ENCODE measurements at places on chromosomes 6 and 20. TPM values are rescaled to one million over a fixed set of nuclear protein-coding genes. Genes with fewer than 3 reads are reported as not detected.

- H3K27me3 ChIP-seq = no peaks in the 10 kb centered on the region
- no peaks in the 10 kb centered on the region for H3K36me3 ChIP-seq
- H3K4me3 ChIP-seq = no peak overlapping the region
- H3K4me1 ChIP-seq = no peaks in the 10 kb centered on the region
- DNase-seq = no peak
Measured at GRCh38 chr6:125480571-125480970, 178.8 kb upstream of the HDDC2 start.

DNA sequence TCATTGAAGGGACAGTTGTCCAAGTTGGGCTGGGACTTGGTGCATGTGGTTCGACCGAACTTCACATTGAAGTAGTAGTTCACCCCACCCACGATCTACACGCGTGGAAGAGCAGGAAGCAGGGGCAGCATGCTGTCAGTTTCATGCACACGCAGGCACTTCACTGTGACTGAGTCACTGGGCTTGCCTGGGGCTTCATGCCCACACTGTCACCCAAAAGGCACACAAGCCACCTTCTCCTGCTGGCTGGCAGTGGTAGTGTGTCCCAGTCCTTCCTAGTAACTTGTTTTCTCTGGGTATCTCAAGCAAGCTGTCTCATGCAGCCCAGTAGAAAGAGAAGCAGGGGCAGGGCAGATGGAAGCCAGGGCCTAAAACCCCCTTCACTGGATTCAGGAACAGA is 2.0 kb downstream of the CST5 start:
- no peak overlapping the region for H3K4me3 ChIP-seq
- H3K4me1 ChIP-seq = no peaks in the 10 kb centered on the region
- no peak for DNase-seq
- no peaks in the 10 kb centered on the region for H3K36me3 ChIP-seq

GRCh38 chr6:42962096-42962495 is 1.5 kb downstream of the GNMT start:
- no peaks in the 10 kb centered on the region for H3K27me3 ChIP-seq
- no peak overlapping the region for H3K27ac ChIP-seq
- peaks cover 18% of the 10 kb centered on the region for H3K4me1 ChIP-seq
- H3K4me3 ChIP-seq = no peak overlapping the region
- H3K36me3 ChIP-seq = peaks cover 35% of the 10 kb centered on the region

GRCh38 chr20:44176833-44177534 is 10.0 kb downstream of the JPH2 start:
- H3K4me3 ChIP-seq = peak overlapping the region; percentile 5
- H3K27me3 ChIP-seq = no peaks in the 10 kb centered on the region
- no peak for DNase-seq
- peak overlapping the region; percentile 67 for H3K27ac ChIP-seq

DNA sequence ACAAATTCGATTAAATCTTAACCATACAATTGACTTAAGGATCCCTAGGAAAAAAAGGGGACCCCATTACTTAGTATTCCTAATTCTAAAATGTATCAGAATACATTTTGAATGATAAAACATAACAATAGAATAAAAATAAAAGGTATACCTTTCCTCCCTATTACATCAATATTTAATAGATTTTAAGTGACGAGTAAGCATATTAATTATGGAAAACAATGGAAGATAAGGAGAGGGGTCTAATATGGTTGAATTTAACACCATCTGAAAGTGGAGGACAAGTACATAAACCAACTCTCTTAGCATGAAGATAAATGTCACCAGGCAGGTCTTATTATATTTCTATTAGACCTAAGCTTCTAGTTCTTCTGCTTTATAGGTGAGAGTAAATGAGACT is 232.1 kb downstream of the HAO1 start:
- H3K36me3 ChIP-seq = no peaks in the 10 kb centered on the region
- DNase-seq = no peak
- H3K27me3 ChIP-seq = no peaks in the 10 kb centered on the region
- no peaks in the 10 kb centered on the region for H3K4me1 ChIP-seq

GRCh38 chr6:93418408-93419303 is 703 bp downstream of the EPHA7 start:
- no peaks in the 10 kb centered on the region for H3K27me3 ChIP-seq
- peak overlapping the region; percentile 64 for H3K4me3 ChIP-seq
- H3K27ac ChIP-seq = peak overlapping the region; percentile 88
- no peak for DNase-seq
- no peaks in the 10 kb centered on the region for H3K36me3 ChIP-seq

GRCh38 chr6:40874495-40874894 is 164.5 kb downstream of the UNC5CL start:
- H3K27ac ChIP-seq = no peak overlapping the region
- no peaks in the 10 kb centered on the region for H3K4me1 ChIP-seq
- H3K36me3 ChIP-seq = no peaks in the 10 kb centered on the region
- no peaks in the 10 kb centered on the region for H3K27me3 ChIP-seq

DNA sequence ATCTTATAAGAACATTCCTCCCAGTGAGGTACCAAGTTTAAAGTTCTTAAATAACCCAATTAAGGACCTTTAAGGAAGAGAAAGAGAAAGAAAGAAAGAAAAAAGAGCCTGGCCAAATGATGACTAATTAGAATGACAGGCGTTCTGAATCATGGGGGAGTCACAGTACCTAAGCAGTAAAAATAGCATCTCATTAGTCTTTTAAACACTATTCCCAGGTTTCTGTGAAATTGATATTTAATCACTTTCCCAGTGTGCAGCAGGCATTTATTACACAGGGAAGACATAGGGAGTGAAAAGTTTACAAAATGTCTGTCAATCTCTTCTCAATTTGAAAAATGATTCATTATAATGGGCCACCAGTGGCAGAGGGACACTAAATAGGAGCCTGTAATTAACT is 251.4 kb upstream of the MANEA start:
- no peaks in the 10 kb centered on the region for H3K36me3 ChIP-seq
- H3K27me3 ChIP-seq = no peaks in the 10 kb centered on the region
- H3K27ac ChIP-seq = no peak overlapping the region
- H3K4me1 ChIP-seq = no peaks in the 10 kb centered on the region
- no peak overlapping the region for H3K4me3 ChIP-seq

DNA sequence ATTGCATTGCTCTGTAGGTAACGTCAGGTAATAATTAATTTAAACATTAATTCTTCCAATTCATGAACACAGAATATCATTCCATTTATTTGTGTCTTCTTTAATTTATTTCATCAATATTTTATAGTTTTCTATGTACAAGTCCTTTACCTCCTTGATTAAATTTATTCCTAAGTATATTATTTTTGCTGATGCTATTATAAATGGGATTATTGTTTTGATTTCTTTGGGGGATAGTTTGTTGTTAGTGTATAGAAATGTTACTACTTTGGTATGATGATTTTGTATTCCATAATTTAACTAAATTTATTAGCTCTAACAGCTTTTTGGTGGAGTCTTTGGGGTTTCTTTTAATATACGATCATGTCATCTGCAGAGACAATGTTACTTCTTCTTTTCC is 44.7 kb upstream of the CCND3 start:
- no peak overlapping the region for H3K27ac ChIP-seq
- DNase-seq = no peak
- H3K4me1 ChIP-seq = no peaks in the 10 kb centered on the region
- H3K4me3 ChIP-seq = no peak overlapping the region

- no peak overlapping the region for H3K27ac ChIP-seq
- no peak overlapping the region for H3K4me3 ChIP-seq
- no peaks in the 10 kb centered on the region for H3K27me3 ChIP-seq
- no peak for DNase-seq
- H3K36me3 ChIP-seq = no peaks in the 10 kb centered on the region
- no peaks in the 10 kb centered on the region for H3K4me1 ChIP-seq
Measured at GRCh38 chr6:163087981-163088380, 326.5 kb upstream of the QKI start.

- no peaks in the 10 kb centered on the region for H3K27me3 ChIP-seq
- H3K4me3 ChIP-seq = no peak overlapping the region
- DNase-seq = no peak
- no peak overlapping the region for H3K27ac ChIP-seq
- no peaks in the 10 kb centered on the region for H3K36me3 ChIP-seq
Measured at GRCh38 chr20:8036771-8037170, 17.2 kb upstream of the TMX4 start.

DNA sequence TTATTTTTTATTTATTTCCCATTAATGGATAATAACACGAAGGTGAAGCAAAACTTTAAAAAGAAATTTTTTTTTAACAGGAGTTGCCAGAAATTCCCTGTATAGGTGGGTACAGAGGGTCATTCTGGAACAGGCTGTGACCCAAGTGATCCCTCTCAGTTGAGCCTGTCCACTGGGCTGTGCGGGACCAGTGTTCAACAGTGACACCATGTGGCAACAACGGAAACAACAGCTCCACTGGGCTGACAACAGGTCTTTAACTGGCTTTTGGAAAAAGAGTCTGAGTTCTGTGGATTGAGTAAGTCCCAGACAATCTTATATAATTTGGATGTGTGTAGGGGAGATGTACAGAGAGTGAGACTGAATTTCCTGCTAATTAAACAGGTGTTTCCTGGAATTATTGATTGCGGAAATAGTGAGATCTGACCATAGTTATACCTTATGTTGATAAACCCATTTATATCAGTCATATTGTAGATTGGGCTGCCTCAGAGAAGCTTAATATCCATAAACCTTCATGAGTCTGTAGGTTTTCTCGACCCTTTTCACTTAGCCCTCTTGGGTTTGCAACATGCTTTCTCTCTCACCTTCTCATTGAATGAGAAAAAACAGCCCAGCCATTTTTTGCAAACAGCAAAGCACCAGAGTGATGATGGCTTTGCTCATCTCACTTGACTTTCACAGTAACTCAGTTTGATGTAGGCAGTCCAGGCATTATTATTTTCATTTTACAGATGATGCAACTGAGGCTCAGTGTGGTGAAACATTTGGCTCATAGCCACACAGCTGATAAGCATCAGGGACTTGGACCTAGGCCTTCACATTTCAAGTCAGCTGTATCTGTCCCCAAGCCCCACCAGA is 17.5 kb downstream of the KIAA1755 start:
- no peaks in the 10 kb centered on the region for H3K4me1 ChIP-seq
- no peak overlapping the region for H3K4me3 ChIP-seq
- DNase-seq = no peak
- no peak overlapping the region for H3K27ac ChIP-seq
- no peaks in the 10 kb centered on the region for H3K27me3 ChIP-seq

DNA sequence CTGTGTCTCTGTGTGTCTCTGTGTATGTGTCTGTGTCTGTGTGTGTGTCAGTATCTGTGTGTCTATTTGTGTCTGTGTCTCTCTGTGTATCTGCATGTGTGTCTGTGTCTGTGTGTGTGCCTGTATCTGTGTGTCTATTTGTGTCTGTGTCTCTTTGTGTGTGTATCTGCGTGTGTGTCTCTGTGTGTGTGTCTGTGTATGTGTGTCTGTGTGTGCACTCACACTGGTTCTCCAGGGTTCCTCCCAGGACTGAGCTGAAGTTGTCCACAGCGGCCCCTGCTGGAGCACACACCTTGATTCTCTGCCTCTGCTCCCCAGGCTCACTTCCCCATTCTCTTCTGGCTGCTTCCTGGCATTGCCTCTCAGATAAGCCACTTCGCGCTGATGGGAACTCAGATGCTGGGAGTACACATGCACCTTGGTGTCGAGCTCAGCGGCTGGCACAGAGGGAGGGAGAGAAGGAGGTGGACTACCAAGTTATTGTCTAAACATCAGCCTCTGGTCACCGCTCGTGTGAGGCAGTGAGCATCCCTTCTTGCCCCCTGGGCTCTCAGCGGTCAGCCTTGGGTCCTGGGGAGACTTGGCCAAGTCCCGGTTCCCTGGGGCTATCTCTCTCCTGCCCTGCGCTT is 104.9 kb upstream of the NXT1 start:
- peaks cover 21% of the 10 kb centered on the region for H3K4me1 ChIP-seq
- H3K27ac ChIP-seq = peak overlapping the region; percentile 46
- no peaks in the 10 kb centered on the region for H3K27me3 ChIP-seq

- no peak overlapping the region for H3K27ac ChIP-seq
- H3K4me3 ChIP-seq = no peak overlapping the region
- no peaks in the 10 kb centered on the region for H3K4me1 ChIP-seq
- H3K27me3 ChIP-seq = no peaks in the 10 kb centered on the region
- DNase-seq = peak; percentile 72
- H3K36me3 ChIP-seq = no peaks in the 10 kb centered on the region
Measured at GRCh38 chr20:8721098-8721497, 347.8 kb upstream of the PLCB4 start.

GRCh38 chr6:136446579-136447187 is 103.5 kb downstream of the MAP7 start:
- no peaks in the 10 kb centered on the region for H3K27me3 ChIP-seq
- H3K4me1 ChIP-seq = no peaks in the 10 kb centered on the region
- H3K36me3 ChIP-seq = no peaks in the 10 kb centered on the region
- H3K27ac ChIP-seq = no peak overlapping the region

GRCh38 chr20:61956396-61957342 is 109.0 kb downstream of the TAF4 start:
- H3K27ac ChIP-seq = no peak overlapping the region
- no peaks in the 10 kb centered on the region for H3K27me3 ChIP-seq
- DNase-seq = no peak
- no peaks in the 10 kb centered on the region for H3K36me3 ChIP-seq
- no peak overlapping the region for H3K4me3 ChIP-seq

DNA sequence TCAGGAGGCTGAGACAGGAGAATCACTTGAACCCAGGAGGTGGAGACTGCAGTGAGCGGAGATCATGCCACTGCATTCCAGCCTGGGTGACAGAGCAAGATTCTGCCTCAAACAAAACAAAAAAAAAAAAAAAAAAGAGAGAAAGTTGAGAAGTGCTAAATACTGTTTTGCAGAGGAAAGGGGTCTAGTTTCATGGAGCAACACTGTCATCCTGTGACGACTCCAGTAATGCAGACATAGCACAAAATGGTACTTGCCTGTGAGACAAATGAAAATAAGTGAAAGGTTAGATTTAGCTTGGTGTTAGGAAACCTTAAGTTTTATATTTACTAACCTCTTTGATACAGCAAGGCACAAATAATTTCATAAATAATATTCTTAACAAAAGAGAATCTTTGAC is 29.7 kb downstream of the CEP162 start:
- no peaks in the 10 kb centered on the region for H3K27me3 ChIP-seq
- DNase-seq = no peak
- H3K4me3 ChIP-seq = no peak overlapping the region
- H3K36me3 ChIP-seq = peaks cover 41% of the 10 kb centered on the region

Gene EEF1A2
- total RNA-seq = 886 TPM

Gene FITM2
- 143 TPM for total RNA-seq

Gene EYS
- not detected for total RNA-seq

Gene CDSN
- not detected for total RNA-seq

Gene OXT
- not detected for total RNA-seq

Gene CYP21A2
- 0.19 TPM for total RNA-seq

Gene PGC
- not detected for total RNA-seq

All from right atrium auricular region (tissue), 2 donors.